Activated CD4-positive, alpha-beta T cell treated with anti-CD3 and anti-CD28 coated beads for 24 hours (primary cell): ENCODE measurements at places on chromosomes 12 and 14.
A peak's percentile ranks its signal among the peaks of the same experiment; 100 is the strongest.

DNA sequence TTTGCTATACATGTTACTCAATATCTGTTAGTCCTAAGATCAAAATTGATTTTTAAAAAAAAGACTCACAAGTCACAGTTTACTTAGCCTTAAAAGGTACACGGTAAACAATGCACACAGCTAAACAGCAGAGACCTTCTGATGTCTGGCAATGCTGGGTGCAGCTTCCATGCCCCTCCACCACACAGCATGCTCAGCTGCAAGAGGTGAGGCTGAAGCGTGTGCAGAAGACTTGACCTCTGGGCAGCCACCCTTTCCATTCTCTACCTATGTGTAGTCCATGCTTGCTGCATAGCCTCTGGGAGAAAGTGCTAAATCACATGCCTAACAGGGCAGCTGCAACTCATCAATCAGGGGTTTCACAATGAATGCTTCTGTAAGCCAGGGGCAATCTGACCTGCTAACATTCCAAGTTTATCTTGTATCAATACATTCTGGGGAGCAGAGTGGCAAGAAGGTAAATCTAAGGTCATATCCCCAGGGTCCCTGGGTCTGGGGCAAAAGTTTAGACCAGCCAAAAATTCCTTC, 44.5 kb upstream of the AMN1 start:
- no peak for DNase-seq

- peak; percentile 2 for DNase-seq
These were observed 618 bp downstream of the SEC23A start for GRCh38 chr14:39102265-39102968.

DNA sequence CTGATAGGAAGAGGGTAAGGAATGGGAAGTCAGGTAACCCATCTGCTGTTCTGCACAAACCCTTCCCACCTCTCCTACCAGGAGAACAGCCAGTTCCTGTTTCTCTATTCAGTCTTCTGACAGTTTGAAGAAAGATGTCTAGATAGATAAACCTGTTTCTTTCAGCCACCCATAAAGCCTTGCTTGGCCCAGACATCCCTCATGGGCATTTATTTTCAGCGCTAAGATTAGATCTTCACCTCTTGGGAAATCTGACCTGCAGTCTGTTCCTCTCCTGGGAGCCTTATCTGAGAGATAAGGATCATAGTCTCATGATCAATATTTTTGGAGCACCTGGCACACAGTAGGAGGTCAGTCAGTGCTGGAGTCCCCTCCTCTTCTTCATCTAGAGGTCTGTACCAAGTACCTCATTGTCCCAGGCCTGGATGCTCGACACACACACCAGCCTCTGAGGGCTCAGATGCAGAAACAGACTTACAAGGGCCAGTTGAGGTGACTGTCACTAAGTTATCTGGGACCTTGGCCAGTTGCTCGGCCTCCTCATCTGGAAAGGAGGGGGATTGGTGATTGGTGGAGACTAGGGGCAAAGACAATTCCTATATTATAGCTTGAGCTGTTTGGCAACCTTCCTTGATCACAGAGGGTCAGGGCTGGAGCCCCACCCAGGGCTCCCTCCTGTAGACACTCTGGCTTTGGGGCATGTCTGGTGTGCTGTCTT, 18.2 kb downstream of the ACVRL1 start:
- DNase-seq, result no peak

GRCh38 chr12:81668475-81668874, 90.7 kb downstream of the PPFIA2 start:
- no peak for DNase-seq

DNA sequence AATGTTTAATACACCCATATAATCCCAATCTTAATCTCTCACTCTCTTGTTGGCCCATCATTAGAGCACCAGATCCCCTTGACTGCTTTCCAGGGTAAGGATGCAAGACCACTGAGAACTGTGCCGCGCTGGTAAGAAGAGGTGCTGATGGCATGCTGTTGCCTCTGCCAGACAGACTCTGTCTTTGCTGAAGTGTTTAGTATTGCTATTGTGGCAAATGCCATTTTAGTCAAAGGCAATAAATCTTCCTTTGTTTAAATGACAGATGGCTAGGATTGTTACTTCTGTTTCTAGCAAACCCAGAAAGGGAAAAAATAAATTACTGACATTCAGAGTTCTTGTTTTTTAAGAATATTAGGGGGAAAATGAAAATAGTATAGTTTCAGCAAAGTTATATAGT, 152.3 kb downstream of the MON2 start:
- no peak for DNase-seq

DNA sequence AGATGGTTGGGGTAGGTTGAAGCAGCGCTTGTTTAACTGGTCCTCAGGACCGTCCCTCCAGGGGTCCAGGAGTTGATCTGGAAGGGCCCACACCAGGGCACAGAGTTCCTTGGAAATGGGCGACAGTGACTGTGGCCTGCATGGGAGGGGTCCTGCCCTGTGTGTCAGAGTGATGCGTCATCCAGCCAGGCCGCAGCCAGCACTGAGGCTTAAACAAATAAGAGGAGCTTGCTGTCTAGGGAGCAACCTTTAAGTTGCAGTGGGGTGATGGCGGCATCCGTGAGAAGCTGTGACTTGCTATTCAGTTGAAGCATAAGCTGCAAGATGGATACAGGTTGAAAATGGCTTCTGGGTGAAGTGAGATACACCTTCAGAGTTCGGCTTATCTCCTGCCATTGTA, 20.2 kb downstream of the DCAF4 start:
- no peak for DNase-seq

GRCh38 chr14:83827383-83827782, 1702.6 kb upstream of the FLRT2 start:
- DNase-seq, result no peak

DNA sequence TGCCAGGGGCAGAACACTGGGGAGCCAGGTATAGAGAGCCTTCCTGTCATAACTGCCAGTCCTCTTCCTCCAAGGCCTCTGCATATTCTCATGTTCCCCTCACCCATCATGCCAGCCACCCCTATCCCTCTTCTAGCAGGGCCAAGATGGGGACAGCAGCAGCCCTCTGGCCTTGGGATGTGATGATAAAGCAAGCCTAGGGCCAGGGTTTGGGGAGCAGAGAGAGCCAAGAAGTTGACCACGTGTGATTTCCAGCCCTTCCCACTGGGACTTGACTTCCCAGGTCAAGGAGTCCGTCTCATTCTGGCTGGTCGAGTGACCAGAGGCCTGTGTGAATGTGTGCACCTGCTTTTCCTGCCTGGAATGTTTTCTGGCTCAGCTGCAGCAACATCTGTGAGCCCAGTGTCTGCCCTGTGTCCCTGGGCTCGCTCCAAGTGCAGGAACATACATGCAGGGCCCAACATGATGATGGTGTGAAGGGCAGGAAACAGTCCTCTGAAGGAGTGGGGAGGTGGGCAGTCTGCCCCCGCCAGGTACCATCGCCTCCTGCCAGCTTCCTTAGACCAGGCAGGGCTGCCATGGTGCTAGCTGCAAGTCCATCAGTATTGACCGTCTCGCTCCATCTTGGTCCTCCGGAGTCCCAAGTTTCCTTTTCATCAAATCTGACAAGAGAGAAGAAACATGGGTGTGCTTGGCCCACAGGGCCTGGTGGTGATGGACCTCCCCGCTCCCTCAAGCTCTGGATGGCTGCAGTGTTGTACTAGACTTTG, 21.0 kb downstream of the VASH1 start:
- DNase-seq, result no peak

DNA sequence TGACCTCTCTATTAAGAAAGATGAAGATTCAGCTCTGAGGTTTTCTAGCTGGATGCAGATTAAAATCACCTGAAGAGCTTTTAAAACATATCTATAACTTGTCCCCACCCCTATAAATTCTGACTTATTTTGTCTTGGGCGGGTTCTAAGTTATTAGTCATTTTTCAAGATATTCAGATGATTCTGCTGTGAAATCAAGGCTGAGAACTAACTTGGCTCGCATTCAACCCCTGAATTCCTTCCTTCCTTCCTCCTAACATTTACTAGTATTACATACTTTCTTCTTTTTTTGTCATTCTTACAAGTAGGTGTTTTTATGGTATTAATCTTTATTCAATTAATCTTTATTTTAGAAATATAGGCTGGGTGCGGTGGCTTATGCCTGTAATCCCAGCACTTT, 55.4 kb downstream of the SSPN start:
- no peak for DNase-seq

DNA sequence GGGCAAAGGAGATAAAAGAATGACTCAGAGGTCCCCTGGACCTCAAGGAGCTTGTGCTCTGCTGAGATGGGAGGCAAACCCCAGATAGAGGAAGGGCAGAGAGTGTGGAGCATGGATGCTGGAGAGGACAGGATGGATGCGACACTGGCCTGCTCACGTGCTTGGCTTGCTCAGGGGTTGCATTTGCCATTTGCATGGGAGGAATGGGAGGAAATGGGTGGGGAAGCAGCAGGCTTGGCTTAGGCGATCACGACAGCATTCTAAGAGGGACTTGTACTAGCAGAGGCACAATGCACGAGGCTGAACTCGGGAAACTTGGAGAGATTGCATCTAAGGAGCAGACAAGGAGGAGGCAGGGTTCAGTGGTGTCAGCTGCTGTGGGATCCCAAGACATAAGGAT, 19.8 kb downstream of the CD9 start:
- DNase-seq, result no peak

DNA sequence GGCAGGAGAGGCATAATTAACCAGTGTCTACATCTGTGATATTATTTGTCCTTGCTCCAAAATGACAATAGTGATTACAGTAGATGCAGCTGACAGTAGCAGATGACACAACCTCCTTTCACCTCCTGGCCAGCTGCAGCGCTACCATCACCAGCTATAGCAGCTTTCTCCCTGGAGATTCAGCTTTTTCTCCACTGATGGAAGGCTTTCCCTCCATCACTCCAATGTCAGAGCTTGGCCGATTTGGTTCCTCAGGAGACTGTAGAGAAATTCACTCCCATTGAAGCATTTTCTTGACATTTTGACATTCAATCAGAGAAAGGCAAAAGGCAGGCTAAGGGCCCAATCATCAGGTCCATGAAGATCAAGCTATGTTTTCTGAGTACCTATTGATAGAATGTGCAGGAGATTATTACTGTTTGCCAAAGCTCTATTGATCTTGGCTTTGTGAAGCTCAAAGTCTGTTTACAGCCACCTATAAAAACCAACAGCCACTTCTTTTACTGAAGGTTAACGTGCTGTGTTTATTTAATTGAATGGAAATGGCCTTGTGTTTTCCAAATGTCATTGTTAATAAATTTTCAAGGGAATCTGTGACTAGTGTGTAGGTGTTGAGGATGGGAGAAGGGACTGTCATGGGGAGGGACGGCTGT, 785.1 kb downstream of the DIO2 start:
- DNase-seq, result no peak

DNA sequence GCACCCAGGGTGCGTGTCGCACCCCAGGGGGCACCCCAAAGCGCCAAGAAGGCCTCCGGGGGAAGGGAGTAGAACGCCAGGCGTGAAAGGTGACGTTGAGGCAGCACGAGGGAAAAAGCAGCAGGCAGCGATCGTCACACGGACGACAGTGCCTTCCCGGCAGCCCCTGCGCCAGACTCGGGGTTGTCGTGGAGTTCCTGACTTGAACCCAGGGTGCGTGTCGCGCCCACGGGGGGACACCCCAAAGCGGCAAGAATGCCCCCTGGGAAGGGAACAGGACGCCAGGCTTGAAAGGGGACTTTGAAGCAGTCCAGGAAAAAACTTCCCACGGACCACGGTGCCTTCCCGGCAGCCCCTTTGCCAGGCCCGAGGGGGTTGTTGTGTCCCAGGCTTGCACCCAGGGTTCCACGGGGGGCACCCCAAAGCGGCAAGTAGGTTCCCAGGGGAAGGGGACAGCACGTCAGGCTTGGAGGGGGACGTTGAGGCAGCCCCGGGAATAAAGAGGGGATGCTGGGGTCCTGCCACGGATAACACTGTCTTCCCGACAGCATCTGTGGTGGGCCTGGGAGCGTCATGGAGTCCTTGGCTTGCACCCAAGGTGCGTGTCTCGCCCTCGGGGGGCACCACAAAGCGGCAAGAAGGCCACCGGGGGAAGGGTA, 159.2 kb upstream of the ALG10B start:
- DNase-seq, result no peak

GRCh38 chr12:11622876-11623281, 26.6 kb upstream of the ETV6 start:
- DNase-seq, result no peak

DNA sequence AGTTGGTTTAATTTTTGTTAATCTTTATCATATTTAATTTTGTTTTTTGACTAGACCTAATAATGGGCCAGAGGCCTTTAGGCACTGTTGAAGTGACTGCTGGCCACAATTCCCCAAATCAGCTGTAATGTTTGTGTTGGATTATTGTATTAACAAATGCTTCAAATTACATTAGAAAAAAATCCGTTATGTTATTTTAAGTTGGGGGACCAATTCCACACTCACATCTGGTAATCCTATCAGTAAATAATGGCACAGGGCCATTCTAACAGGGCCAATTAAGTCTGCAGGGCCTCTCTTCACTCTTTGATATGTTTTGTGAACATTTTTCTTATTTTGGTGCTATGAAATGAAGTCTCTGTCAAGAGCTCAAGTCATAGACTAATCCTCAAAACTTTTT, 39.6 kb downstream of the CHST11 start:
- no peak for DNase-seq

DNA sequence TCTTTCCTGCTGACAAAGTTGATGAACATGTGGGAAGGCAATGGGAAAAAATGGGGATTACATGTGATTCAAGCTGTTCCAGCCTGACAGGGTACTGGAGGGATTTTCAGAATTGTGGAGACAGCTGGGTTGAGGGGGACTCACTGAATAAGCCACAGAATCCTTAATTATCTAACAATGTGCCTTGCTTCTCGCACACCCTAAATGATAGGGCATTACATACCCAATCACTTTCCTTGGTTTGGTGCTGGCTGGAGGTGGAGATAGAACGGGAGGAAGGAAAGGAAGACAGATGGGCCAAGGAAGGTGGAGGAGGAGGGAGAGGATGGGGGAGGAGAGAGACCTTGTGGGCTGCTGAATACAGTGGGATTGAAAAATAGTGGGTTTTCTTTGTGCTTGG, 20.7 kb downstream of the PELI2 start:
- DNase-seq, result no peak

- no peak for DNase-seq
These were observed 17.1 kb upstream of the MYO1H start for GRCh38 chr12:109330282-109331230.

DNA sequence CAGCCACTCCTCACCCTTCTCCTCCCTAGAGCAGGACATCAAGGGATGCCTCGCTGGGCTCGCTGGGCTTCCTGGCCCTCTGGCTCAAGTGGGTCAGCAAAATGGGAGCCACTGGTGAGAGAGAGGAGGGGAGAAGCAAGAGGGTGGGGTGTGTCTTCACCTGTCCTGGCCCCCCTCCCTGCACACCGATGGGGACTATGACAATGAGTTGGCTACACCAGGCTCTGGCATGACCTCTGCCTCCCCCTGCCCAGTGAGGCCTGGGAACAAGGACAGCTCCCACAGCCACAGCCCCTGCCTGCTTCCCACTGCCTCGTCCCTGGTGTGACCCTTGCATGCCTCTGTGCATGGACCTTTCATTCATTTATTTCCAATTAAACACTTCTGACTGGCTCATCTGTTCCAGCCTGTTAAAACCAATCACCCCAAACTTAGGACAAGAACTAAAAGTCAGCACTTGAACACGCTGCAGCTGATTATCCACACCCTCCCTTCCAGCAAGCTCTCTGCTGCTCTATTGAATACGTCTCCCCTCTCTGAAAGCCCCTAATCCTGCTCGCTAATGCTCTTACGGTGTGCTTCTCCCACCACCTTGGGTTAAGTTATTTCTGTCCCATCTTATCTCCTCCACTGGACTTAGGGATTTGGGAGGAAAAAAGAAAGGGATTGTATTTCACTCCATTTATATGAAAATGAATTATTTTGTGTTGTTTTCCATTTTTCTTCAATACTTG, 5.8 kb upstream of the PPP2R5C start:
- DNase-seq, result no peak
